ENCODE measurements at places on chromosomes 5 and 9. TPM values are rescaled to one million over a fixed set of nuclear protein-coding genes. Genes with fewer than 3 reads are reported as not detected.
A peak's percentile ranks its signal among the peaks of the same experiment; 100 is the strongest.

The IGIP gene
- 14.0 TPM for total RNA-seq

The GPR107 gene
- 41.8 TPM for total RNA-seq

The KIF27 gene
- total RNA-seq, result 3.7 TPM

The C6 gene
- total RNA-seq, result 3.3 TPM

The GALT gene
- 182 TPM for total RNA-seq

The DELE1 gene
- total RNA-seq, result 42.5 TPM

The GMCL2 gene
- not detected for total RNA-seq

- DNase-seq, result no peak
Measured at GRCh38 chr9:1442105-1442504, 391.9 kb downstream of the DMRT2 start.

- DNase-seq, result peak; percentile 21
Measured at GRCh38 chr5:2901511-2901910, 150.0 kb upstream of the IRX2 start.

GRCh38 chr5:175484322-175484721, 6.0 kb downstream of the SFXN1 start:
- no peak for DNase-seq

GRCh38 chr5:68919988-68920490, 173.8 kb upstream of the SLC30A5 start:
- no peak for DNase-seq

GRCh38 chr9:118761016-118761790, 608.0 kb downstream of the BRINP1 start:
- DNase-seq, result no peak

- no peak for DNase-seq
Measured at GRCh38 chr5:157303667-157304327, 37.9 kb downstream of the CYFIP2 start.

- no peak for DNase-seq
Measured at GRCh38 chr5:1698589-1699316, 100.9 kb downstream of the MRPL36 start.

DNA sequence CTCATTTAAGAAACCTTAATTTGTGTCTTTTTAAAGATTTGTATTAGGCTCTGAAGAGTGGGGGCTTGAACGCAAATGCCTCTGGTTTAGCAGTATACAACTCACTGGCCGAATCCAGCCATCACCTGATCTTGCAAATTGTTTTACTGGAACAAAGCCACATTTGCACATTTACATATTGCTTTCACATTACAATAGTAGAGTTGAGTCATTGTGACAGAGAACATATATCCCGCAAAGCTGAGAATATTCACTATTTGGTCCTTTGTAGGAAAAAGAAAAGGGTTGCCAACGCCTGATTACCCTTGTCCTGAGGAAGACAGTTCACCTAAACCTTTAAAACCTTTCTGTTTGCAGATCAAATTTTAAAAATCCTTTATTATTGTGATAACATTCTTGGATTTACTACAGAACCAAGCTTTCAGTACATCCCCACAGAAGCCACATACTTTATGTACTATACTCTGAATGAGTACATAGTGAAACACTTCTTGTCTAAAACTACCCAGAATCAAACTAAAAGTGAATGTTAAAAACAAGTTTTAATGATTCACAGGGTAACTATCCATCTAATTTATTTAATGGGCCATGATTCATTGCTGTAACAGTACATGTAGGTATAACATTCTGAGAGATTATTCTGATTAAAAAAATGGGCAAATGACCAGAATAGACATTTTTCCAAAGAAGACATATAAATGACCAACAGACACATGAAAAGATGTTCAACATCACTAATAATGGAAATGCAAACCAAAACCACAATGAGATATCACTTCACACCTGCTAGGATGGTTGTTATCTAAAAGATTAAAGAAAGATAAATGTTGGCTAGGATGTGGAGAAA, 161.0 kb downstream of the SLC25A46 start:
- DNase-seq, result no peak

- DNase-seq, result no peak
Measured at GRCh38 chr9:136728548-136729123, 14.1 kb downstream of the LCN10 start.

DNA sequence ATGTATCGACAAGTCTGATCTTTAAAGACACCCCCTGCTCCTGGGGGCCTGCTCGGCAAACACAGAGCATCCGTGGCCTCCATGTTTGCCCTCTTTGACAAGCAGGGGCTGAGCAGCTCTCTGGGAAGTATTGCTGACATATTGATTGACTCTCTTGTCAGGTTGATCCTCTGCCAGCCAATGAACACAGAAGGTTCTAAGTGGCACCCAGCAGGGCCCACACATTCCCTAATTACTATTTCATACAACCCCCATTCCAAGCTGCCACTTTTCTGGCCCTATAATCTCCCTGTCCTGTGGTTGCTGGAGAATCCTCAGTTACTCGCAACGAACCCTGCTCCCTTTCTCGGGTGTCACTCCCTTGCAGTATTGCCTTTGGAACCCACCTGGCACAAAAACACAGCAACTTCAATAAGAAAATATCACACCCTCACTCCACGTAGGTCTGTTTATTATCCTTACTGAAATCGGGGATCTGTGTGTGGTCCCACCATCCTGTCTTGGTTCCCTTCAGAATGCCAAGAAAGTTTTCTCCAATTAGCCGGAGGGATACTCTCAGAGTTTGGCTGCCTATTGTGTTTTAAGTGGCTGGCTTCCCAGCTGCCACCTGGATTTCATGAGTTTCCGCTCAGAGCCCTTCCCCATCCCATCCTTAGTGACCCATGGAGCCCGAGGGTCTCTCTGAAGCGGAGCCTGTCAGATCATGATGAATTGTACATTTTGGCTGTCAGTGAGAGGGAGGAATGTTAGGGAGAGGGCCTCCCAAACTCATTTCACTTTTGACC, 249.0 kb upstream of the WWC1 start:
- no peak for DNase-seq

- no peak for DNase-seq
Measured at GRCh38 chr5:22835686-22836085, 17.5 kb downstream of the CDH12 start.

GRCh38 chr5:129384736-129385135, 75.4 kb upstream of the ADAMTS19 start:
- no peak for DNase-seq

DNA sequence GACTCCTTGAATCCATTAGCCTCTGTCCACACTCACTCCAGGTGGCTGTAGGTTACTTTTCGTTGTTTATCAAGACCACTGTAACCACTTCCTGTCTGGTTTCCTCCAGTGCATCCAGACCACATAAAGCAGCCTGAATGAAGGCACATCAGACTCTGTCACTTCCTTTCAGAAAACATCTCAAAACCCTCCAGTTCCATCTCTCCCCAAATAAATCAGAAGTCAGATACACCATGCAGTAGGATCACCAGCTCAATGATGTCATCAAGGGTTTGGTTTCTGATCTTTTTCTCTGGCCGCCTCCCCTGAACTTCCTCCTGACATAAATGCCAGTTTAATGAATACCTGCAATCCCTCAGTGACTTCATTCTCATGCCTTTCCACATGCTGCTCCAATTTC, 161.2 kb downstream of the ZNF462 start:
- DNase-seq, result no peak

GRCh38 chr5:71887680-71888079, 168.6 kb downstream of the CARTPT start:
- no peak for DNase-seq

Data from suprapubic skin (tissue), 4 donors.